ENCODE measurements at places on chromosomes 7 and 10.

- no peak for DNase-seq
Measured at GRCh38 chr7:37947941-37948210, 27.4 kb downstream of the EPDR1 start.

DNA sequence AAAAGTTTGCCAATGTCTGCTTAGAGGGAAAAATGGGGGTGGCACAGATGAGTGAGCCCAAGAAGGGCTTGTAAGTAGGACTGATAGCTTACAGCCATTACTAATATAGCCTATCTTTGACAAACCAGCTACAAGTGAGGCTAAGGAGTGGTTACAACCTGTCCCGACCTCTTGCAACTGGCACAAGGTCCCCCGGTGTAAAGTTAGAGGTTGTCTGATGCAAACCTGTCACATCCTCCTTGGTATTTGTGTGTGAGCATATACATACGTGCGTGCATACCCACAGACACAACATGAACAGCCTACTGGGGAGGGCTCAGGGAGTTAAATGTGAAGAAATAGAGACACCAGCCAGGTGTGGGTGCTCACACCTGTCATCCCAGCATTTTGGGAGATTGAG is 14.6 kb downstream of the ADAP1 start:
- DNase-seq = no peak

- no peak for DNase-seq
Measured at GRCh38 chr7:153902862-153903261, 149.3 kb upstream of the DPP6 start.

DNA sequence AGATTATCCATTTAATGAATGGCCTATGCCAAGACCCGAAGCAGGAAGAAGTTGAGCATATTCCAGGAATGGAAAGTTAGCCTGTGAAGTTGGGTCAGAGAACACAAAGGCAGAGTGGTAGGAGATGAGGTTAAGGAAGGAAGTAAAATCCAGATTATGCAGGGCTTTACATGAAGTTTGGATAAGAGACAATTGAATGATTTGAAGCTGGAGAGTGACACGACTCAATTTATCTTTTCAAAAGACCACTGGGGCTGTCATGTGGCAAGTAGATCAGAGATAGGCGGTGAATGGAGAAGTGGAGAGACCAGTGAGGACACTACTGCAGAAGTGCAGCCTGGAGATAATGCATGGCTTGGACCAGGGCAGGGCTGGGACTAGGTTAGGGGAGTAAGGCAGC is 7.2 kb upstream of the CNOT4 start:
- no peak for DNase-seq

DNA sequence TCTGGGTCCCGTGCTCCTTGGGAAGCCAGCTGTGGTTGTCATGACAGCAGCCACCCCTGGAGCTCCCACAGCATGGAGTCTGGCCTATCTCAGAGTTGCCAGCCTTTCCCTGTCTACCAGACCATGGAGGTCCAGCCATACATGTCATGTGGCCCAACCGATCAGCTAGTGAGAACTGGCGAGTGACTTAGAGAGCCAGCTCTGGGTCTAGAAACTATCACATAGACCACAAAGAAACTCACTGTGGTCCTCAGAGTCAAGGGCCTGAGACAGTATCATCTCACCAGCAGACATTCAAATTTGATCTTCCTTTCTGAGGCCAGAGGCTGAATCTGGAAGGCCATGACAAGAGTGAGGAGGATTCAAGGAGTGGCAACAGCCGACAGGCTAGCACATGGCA is 223.3 kb upstream of the GPR26 start:
- peak; percentile 77 for DNase-seq

DNA sequence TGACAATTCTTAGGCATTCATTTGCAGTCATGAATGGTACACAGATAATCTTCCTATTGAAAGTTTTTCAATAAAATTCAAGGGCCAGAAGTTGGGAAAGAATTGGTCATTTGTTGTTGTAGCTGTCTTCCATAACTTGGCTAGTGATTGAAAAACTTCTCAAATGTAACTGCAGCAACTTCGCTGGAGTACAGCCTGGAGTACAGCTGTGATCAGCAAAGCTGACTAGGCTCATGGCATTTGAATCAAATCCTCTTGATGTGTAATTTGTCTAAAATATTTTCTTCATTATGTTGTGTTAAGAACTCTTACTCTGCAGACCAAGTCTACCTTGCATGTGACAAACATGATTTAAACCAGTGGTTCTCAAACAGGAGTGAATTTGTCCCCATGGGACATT is 226.5 kb upstream of the STEAP1 start:
- no peak for DNase-seq

DNA sequence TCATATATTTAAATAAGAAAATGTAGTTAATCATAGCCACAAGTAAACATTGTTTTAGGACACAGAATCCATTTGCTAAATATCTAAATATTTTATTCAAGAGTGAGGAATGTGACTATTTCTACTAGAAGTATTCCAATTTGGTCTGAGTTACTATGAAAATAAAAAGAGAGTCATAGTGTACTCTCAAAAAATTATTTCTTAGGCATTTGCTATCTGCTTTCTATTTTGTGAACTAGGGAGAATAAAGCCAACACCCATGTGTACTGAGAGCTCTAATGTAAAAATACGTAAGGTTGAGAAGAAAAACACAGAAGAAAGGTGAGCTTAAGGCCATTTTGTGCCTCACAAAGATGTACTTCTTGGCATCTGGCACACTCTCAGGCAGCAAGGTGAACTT is 38.3 kb downstream of the PRTFDC1 start:
- no peak for DNase-seq

DNA sequence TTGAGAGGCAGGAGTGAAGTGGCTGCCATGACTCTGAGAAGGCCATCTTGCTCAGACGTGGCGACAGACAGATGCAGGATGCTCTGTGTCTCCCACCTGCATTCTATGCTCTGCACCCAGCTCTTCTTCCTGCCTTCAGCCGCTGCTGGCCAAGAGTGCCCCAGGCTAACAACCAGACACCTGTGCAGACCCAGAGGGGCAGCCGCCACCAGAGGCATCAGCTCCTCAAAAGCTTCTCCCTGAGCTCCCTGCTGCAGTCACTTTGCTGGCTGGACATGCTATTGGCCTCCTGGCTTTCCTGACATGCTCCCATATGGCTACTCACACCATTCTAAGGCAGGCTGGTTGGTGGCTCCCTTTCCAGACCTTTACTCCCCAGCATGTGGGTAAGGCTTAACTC is 70.6 kb upstream of the GRB10 start:
- no peak for DNase-seq

- no peak for DNase-seq
Measured at GRCh38 chr10:104622598-104623209, 18.4 kb upstream of the SORCS3 start.

DNA sequence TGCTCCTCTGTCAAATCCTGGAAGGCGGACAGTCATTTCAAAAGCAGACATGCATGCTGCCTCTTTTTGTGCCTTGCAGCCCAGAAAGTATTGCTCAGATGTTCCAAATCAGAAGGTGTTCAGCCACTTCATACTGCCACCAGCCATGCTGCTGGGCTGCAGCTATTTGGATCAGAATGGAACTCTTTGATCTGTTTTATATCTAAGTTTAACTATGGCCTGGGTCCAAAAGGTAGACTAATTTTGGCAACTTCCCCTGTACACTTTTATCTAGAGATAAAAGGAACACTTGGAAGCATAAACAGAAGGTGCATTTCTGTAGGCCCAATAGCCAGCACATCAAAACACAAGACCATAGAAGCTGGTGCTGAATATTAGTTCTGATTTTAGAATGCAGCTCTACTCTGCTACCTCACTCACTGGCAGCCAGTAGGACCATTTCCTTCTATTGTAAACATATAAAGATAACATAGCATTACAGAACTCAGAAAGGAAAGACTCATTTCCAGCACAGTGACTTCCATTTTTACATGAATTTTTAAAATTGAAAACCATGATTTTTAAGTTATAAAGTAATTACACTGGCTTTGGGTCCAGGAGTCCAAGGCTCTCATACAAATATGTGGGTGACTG is 143.1 kb upstream of the CAV2 start:
- no peak for DNase-seq

- no peak for DNase-seq
Measured at GRCh38 chr10:59900048-59900727, 6.2 kb downstream of the CCDC6 start.

GRCh38 chr7:4244635-4245034 is 437.5 kb upstream of the FOXK1 start:
- no peak for DNase-seq

- peak; percentile 65 for DNase-seq
Measured at GRCh38 chr10:121823993-121824463, 103.8 kb downstream of the ATE1 start.

DNA sequence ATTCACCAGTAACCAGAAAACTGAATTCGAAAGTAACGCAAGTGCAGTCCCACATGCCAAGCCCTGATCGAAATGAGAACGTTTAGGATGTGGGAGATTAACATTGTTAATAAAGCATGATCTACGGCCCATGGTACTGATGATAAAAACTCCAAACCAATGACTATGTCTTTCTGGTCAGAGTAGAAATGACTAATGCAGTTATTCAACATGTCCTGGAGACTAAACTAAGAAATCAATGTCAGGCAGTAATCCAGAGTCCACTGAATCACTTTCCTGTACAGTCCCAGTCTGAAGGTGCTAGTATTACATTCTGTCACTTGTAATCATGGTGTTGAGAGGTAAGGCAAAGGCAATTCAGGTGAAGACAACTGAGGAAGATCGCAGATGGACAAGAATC is 14.4 kb downstream of the NPSR1 start:
- no peak for DNase-seq

DNA sequence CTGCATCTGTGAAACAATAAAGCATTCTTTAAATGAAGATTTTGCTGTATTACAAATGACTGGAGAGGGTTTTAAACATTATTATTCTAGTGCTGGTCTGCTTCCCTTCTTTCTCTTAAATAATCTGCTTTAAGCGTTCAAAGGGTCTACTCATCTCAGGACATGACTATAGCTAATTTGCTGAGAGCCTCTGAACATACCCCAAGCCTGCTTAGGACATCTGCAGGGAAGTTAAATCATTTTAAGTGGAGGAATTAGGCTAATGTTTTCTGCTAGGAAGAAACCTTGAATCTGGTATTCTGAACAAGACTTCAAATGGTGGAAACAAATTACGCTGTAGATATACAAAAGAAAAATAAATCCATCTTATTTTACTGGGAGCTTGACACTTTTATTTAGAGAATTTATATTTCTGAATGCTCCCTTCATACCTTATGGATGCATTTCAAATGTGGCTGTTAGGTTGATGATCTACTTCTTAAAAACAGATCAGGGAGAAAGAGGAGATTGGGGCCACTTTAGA is 124.4 kb upstream of the ITGB1 start:
- no peak for DNase-seq

GRCh38 chr7:2148814-2149213 is 83.9 kb downstream of the MAD1L1 start:
- no peak for DNase-seq

- no peak for DNase-seq
Measured at GRCh38 chr10:106498675-106499074, 665.8 kb downstream of the SORCS1 start.

- DNase-seq = no peak
Measured at GRCh38 chr10:34119456-34119855, 695.6 kb downstream of the PARD3 start.

GRCh38 chr10:129756912-129757901 is 206.9 kb downstream of the EBF3 start:
- no peak for DNase-seq

All from GM13976 (cell line).